ENCODE measurements at places on chromosomes 4 and X. TPM values are rescaled to one million over a fixed set of nuclear protein-coding genes. Genes with fewer than 3 reads are reported as not detected.

GPRIN3 gene
- total RNA-seq: 4.5 TPM

GRCh38 chr4:177923888-177924287 lies 481.7 kb upstream of the AGA start:
- H3K27ac ChIP-seq: no peak overlapping the region
- H3K36me3 ChIP-seq: no peaks in the 10 kb centered on the region
- H3K27me3 ChIP-seq: no peaks in the 10 kb centered on the region
- no peak overlapping the region for H3K4me3 ChIP-seq

MAGEA2B gene
- 1.1 TPM for total RNA-seq

- H3K27ac ChIP-seq: no peak overlapping the region
- peak overlapping the region; percentile 39 for H3K4me3 ChIP-seq
- no peak for DNase-seq
- H3K36me3 ChIP-seq: no peaks in the 10 kb centered on the region
These were observed 256.5 kb upstream of the FAT1 start for GRCh38 chr4:186979961-186980745.

GAB1 gene
- total RNA-seq: 33.5 TPM

DNA sequence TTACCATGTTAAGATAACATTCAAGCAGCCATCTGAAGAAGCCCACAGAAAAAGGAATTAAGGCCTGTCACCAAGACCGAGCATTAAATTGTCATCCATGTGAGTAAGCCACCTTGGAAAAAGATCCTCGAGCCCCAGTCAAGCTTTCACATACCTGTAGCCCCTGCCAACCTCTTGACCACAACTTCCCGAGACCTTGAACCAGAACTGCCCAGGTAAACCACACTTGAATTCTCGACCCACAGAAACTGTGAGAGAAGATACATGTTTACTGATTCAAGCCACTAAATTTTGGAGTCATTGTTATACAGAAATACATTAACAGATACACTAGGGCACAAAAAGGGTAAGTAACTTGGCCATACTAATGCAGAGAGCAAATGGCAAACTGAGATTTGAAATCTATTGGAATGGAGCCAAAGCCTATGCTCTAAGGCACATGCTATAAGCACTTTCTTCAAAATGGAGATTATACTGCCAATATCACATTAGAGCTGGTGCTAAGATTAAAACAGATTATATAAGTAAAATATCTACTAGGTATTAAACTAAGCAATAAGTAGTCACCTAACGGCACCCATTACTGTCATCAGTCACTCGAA lies 49.5 kb downstream of the FAM13A start:
- H3K4me1 ChIP-seq: peaks cover 2% of the 10 kb centered on the region
- H3K4me3 ChIP-seq: no peak overlapping the region
- peaks cover 33% of the 10 kb centered on the region for H3K36me3 ChIP-seq
- no peak for DNase-seq

DNA sequence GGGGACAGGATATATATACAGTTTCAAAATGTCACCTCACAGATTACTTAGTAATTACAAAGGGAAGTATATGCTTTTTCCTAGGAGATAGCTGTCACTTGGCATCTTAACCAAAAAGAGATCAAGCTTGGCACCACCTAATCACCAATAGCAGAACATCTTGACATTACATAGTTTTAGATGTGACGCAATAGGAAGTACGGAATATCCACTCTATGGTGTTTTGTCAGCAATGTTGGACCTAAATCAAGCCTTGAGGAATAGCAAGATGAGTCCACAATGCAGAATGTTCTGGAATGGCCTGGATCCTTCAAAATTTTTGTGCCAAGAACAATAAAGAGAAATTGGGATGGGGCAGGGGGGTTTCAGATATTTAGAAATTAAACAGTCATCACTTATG lies 1488.2 kb downstream of the FSTL5 start:
- no peak for DNase-seq
- H3K4me3 ChIP-seq: no peak overlapping the region
- H3K36me3 ChIP-seq: no peaks in the 10 kb centered on the region
- H3K4me1 ChIP-seq: no peaks in the 10 kb centered on the region
